ENCODE measurements at places on chromosomes 3 and 15.

GRCh38 chr3:96843505-96844203 lies 29.3 kb downstream of the EPHA6 start:
- DNase-seq = no peak

- DNase-seq = no peak
Measured at GRCh38 chr15:66824424-66824823, 122.4 kb downstream of the SMAD6 start.

GRCh38 chr15:82298520-82298919 lies 35.9 kb downstream of the SAXO2 start:
- no peak for DNase-seq

DNA sequence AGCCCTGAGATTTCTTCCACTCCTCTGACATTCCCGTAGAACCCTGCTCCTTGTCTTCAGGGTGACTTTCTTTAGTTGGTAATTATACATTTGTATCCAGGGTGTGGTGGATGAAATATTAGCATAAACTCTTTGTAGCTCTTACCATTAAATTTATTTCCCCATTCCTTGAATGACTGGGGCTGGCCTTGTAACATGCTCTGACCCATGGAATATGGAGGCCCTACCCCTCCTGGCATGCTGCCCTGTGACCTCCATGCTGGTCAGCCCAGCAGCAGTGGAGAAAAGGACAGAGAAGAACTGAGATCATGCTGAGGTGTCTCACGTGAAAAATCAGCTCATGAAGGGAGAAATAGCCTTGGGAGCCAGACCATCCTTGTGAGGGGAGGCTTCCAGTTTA lies 96.1 kb upstream of the PROK2 start:
- DNase-seq = no peak

DNA sequence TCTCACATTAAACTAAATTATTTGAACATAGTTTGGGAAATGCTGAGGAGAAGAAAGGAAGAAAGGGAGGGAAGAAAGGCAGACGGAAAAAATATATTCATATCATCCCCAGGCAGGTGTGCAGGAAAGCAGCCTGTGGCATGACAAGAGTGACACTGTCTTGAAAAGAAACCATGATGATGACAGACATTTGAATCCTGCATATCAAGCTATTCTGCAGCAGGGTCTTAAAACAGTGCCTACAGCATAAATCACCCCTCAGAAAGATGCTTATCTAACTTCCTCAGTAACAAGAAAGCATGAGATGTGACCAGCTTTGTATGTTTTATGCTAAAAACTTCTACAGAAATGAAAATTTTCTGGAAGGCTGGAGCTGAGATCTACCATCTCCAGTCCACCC lies 144.5 kb upstream of the GRM7 start:
- no peak for DNase-seq

- peak; percentile 54 for DNase-seq
Measured at GRCh38 chr3:130892759-130893375, 1.0 kb upstream of the ATP2C1 start.
